Activated CD8-positive, alpha-beta memory T cell treated with anti-CD3 and anti-CD28 coated beads for 48 hours (primary cell): ENCODE measurements at places on chromosomes 1 and 21.

DNA sequence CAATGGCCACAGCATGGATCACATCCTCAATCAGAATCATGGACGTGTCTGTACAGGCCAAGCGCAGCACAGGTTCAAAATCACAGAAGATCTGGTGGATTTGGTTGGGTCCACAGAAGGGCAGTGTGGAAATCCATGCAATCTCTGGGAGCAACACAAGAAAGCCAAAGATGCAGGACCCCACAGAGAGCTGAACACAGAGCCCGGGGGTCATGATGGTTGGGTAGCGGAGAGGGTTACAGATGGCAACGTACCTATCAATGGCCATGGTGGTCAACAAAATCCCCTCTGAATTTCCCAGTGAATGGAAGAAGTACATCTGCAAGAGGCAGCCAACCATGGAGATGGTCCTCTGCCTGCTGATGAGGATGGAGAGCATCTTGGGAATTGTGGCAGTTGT lies 3.9 kb upstream of the OR6K3 start:
- DNase-seq = no peak

- DNase-seq = no peak
Observed at GRCh38 chr1:51997974-51998382, 7.5 kb upstream of the RAB3B start.

DNA sequence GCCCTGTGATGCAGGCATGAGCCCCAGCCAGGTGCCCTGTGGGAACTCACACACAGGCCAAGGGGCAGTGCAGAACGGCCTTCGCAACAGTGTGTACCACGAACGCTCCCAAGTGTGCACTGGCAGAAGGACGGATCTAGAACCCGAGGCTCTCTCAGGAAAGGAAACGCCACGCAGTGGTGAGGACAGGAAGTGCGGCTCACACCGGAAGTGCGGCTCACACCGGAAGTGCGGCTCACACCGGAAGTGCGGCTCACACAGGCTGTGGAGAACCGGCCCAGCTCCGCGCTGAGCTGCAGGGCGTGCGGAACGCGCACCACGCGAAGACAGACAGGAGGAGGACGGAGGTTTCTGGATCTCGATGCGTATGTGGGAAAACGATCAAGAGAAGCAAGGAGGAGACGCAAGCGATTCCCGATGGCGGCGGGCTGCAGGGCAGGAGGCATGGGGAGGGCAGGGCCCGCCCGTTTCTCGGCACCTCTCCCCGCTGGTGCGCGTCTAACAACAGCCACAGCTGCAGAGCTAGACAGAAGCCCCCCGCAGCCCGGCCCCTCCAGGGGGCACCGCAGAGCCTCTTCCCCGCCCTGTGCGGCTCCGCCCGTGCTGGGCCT lies 35.9 kb upstream of the TMEM52 start:
- DNase-seq = no peak

- DNase-seq = no peak
Observed at GRCh38 chr1:116769994-116770393, 15.8 kb downstream of the CD2 start.

GRCh38 chr1:96684744-96685143 lies 36.8 kb upstream of the PTBP2 start:
- no peak for DNase-seq

GRCh38 chr1:203378556-203379245 lies 27.8 kb upstream of the FMOD start:
- DNase-seq = no peak

- DNase-seq = no peak
Observed at GRCh38 chr1:53557830-53558738, 98.9 kb downstream of the DMRTB1 start.

GRCh38 chr1:34808051-34808810 lies 15.4 kb downstream of the GJA4 start:
- DNase-seq = no peak

DNA sequence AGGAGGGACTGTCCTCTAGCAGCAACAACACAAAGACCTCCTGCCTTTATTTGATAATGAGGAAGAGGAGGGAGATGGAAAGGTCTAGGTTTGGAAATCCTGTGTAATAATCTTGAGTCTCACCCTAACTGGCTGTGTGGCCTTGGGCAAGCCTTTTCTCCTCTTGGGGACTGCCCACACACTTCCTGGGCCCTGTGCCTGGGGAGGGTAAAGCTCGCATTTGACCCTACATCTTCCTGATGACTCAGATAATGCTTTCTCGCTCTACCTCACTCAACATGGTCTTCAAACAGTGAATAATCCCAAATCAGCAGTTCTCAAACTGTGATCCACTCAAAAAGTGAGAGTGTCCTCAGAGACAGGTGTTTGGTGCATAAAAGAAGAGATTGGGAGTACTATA lies 81.2 kb downstream of the VWA5B1 start:
- no peak for DNase-seq

GRCh38 chr1:34863501-34863900 lies 4.0 kb upstream of the SMIM12 start:
- DNase-seq = no peak

DNA sequence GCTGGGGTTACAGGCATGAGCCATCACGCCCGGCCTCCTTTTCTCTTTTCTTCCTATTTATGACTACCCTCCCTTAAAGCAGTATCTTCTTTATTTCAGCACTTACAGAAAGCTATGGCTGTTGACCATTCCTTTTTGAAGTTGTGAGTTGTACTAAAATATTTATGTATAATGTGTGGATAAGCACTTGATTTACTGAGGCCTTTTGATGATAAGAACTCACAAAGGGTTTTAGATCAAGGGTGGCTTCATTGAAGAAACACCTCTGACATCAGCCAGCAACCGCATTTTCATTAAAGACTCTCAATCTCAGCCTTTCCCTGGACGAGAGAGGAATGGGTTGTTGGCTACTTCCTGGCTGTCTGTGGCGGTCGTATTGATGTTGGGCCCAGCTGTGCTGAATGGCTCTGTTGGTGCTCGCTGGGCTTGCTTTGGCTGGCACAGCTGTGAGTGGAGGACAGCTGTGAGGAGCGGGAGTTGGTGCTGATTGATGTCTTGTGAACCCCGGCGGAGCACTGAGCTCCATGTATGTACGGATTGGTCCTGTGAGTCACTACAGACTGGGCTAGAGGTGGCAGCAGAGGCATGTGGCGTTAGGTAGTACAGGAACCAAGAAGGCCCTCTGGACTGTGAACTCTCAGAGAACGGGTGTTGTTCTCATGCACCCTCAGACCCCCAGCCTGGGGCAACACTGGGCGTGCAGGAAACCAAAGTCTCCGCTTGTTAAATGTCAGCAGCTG lies 208.8 kb downstream of the KIF26B start:
- DNase-seq = no peak

DNA sequence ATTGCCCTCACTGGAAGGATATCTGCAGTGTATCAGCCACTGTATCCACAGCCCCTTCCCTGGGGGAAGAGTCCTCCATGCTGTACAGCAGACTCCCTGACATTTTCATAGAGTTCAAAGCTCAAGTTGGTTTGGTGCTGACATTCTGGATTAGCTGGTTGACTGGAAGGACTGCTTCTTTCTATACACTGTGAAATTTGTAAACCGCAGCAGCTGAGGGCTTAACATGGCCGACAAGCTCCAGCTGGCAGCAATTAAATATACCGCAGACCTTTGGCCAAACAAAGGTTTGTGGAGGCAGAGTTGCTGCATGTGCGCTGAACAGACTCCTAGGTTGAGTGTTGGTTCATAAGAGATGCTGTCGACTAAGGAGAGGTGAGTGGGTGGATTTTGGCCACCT lies 126.4 kb downstream of the DHRS3 start:
- no peak for DNase-seq

DNA sequence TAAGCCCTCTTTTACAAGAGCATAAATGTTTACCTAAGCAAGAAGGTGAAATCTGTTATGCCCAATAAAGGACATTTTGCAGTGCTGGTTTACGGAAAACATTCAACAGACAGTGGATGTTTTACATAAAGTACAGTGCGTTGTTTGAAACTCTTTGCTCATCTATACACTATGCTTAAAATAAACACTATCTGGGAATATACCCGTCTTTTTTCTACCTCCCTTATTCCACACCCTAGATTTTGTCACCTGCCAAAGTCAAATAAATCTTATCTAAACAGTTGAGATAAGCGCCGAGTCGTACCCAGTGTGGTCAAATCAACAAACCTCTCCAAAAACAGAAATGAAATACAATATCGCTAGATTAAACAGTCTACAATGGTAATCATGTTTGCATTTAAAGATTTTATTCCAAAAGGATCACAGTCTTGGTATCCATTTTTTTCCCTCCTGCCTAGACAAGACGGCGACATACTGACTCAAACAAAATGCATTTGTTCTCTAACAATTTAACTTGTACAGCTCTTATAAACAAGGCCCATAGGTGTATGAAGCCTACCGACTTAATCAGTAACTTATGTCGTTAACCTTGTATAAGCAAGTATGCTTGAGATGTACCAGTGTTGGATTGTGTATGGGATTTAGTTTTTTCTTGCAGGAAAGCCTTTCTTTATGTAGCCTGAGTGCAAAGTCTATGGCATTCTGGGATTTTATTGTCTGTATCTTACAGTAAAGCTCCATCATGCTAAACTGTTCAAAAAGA lies 189.1 kb downstream of the FMN2 start:
- DNase-seq = no peak

GRCh38 chr1:34792868-34793727 lies at the start of gene GJA4:
Gene GJA4, plus strand, starts transcription at chr1:34792999. Its CDS starts 1,215 bp downstream, at chr1:34794214.
- no peak for DNase-seq

- DNase-seq = no peak
Observed at GRCh38 chr1:173293756-173294155, 86.6 kb upstream of the TNFSF4 start.

- DNase-seq = no peak
Observed at GRCh38 chr21:38265166-38265565, 8.4 kb downstream of the KCNJ15 start.

GRCh38 chr1:68745451-68745850 lies 248.6 kb upstream of the DEPDC1 start:
- DNase-seq = no peak

- no peak for DNase-seq
Observed at GRCh38 chr1:34874296-34874952, 14.9 kb upstream of the SMIM12 start.

DNA sequence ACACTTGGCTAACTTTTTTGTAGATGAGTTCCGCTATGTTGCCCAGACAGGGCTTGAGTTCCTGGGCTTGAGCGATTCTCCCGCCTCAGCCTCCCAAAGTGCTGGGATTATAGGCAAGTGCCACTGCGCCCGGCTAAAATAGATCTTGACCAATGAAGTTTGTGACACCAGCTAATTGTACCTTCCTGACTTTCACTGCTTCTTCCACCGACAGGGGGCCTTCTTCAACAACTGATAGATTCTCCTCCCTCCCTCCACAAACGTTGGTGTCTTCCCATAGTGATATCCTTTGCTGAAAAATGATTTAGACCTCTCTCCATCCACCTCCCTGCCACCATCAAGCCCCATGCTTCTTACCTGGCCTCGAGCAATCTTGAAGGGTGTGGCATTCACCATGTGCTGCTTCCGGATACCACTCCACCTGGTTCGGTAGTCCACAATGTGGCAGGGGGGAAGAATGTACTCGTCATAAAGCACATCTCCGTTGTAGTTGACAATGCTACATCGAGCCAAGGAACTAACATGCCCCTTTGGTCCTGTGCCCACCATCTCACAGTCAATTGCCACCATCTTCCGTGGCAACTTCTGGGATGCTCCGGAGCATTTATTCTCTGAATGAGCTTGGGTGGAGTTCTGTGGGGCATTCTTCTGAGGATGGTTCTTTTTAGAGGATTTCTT lies 1.6 kb upstream of the METTL25B start:
- no peak for DNase-seq

DNA sequence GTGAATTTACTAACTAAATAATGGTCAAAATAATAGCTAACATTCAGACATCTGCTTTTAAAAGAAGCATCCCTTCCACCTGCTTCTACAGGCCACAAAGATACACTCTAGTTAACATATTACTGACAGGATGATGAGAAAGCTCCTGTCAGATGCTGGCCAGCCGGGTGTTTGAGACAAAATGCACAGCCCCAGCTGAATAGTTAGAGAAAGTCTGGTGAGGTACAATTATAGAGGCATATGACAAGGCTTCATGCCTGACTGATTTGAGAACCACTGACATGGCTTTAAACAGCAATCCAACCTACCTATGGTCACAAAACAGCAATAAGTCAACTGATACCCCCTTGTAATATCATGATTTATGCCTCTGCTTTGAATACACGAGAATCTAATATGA lies 137.0 kb downstream of the DENND1B start:
- no peak for DNase-seq

DNA sequence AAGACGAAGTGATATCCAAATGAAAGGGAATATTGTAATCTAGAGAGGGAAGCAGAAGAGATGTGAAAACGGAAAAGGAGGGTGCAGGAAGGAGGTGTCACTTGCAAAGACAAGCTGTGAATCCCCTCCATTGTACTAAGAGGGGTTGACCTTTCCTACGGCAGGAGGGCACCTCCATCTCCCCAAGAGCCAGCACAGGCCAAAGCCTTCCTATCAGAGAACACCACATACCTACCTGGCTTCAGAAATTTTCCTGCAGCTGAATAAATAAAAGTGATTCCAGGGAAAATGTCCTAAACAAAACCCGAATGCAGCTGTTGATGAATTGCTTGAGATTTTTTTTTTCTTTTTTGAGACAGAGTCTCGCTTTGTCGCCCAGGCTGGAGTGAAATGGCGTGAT lies 14.3 kb downstream of the KANK4 start:
- DNase-seq = no peak

DNA sequence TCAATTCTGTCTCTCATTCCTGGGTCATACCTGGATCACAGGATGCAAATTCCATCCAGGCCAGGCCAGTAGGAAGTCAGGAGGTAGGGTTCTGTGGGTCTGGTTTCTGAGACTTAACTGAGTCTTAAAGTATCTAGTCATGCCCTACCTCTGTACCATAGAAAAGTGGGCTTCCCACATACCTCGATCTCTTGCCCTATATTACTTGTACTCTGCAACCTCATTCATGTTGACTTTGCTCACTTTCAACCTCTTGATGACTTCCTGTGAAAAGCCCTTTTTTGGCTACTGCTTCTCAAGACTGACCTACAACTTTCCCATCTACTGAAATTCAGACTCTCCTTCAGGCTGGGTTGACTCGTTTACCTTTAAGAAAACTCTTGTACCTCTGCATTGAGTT lies 128.9 kb upstream of the C8B start:
- DNase-seq = no peak

- no peak for DNase-seq
Observed at GRCh38 chr1:76147917-76148316, 73.4 kb downstream of the ST6GALNAC3 start.

- DNase-seq = no peak
Observed at GRCh38 chr1:150582371-150582770, 3.0 kb upstream of the MCL1 start.

- no peak for DNase-seq
Observed at GRCh38 chr21:31193761-31194160, 150.3 kb downstream of the TIAM1 start.
